ENCODE measurements at places on chromosomes 11 and 22. TPM values are rescaled to one million over a fixed set of nuclear protein-coding genes. Genes with fewer than 3 reads are reported as not detected.
A peak's percentile ranks its signal among the peaks of the same experiment; 100 is the strongest.

TEAD1 gene
- polyA plus RNA-seq: 48.6 TPM

DNA sequence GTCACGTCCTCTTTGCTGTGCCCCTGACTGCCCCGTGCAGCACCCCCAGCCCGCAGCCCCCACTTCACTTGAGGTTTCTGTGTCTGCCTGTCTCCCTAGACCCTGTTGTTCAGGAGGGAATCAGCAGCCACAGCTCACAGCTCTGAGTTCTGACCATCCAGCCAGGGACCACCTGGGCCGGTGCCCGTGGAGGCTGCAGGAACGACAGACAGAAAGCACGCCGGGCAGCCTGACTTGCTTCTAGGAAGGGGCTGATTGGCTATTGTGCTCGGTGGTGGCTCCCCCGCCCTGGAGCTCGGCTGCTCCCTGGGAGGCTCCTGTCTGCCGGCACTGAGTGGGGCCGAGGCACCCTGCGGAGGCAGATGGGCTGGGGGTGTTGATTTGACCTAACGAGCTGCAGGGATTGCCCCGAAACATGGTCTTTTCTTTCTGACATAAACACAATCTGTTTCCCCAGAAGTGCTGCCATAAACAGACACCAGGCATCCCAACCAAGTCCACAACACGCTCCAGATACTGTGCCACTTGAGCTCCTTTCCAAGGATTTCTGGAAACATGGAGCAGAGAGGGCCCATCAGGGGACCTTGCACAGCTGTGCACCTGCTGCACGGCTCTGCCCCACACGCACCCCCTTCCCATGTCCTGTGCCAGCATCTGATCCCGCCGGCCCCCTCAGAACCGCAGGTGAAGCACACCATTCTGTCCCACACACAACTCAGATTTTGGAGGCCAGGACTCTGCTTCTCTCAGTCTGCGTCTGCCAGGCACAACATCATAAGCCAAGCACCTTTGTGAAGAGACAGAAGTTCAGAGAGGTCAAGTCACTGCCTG lies 855.9 kb downstream of the TBC1D22A start:
- DNase-seq: no peak

MMP10 gene
- polyA plus RNA-seq: not detected

OR8G5 gene
- not detected for polyA plus RNA-seq

DNA sequence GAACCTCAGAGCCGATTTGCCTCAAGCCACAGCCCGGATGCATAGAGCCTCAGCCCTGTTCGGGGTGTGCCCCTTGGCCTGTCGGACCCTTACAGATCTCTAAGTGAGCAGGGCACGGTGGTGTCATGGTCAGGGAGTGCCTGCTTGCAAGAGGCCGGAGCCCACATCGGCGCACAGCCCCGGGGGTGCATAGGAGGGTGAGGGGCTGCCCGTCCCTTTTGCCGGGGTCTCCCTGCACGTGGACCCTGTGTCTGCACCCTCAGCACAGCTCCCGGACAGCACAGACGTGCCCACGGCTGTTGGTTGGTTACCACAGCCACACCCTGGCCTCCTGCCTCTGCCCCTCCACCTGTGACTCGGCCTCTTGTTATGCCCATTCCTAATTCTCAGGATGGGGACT lies 6.5 kb downstream of the RAB36 start:
- no peak for DNase-seq

GRCh38 chr11:67611165-67611564 lies 4.4 kb downstream of the NDUFV1 start:
- no peak for DNase-seq

MAJIN gene
- polyA plus RNA-seq: not detected

DNA sequence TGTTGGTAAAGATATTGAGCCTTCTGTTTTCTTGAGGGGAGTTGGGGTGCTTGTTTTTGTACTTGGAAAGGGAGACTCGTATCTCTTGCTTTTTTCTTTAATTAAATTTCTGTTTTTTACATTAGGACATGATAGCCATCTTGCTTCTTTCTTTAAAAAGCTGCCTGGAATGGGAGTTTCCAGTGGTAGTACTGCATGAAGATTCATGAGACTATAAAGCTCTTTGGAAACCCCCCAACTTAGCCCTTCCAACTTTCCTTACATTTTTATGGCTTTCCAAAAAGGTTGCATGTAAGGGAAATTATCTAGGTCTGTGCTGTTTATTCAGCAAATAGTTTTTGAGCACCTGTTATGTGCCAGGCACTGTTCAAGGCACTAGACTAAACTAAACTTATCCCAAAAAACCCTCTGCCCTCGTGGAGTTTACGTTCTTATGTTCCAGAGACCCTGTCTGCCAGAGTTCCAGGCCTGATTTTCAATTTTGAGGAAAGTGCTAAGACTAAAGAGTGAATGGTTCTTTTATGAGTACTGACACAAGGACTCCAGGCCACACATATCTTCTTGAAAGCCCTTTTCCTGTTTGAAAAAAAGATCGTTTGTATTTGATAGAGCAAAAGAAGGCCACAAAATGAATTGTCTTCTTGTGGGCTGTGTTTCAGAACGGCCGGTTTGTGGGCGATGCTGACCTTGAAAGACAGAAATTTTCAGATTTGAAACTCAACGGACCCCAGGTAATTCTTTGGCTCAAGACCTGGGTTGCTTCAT lies 31.9 kb downstream of the CTNND1 start:
- DNase-seq: no peak

BRSK2 gene
- polyA plus RNA-seq: 1.2 TPM

DNA sequence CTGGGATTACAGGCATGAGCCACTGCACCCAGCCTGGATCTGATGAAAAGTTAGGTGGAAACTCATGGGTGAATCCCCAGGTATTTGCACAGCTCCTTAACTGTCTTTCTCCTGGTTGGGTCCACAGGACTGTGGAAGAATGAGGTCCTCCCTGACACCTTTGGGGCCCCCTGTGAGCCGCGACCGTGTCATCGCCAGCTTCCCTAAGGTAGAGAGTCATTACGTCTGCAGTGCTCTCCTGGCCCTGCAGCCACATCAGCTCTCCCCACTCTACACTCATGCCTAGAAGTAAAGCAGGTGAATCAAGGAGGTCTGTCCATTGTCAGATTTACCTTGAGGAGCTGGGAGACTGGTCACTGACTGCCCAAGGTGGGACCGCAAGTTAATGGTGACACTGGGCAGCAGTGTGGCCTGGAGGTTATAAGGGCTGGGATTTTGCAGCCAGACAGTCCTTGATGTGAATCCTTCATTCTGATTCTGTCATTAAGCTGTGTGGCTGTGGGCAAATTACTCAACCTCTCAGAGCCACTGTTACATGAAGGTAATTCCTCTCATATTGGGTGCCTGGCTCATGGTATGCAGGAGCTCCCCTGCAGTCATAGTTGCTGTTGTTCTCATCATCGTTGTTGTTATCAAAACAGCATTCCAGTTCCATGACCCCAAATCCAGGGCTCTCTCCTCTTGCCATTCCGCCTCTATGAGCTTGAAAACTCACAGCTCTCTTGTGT lies 1.4 kb downstream of the RAB36 start:
- DNase-seq: no peak

DNA sequence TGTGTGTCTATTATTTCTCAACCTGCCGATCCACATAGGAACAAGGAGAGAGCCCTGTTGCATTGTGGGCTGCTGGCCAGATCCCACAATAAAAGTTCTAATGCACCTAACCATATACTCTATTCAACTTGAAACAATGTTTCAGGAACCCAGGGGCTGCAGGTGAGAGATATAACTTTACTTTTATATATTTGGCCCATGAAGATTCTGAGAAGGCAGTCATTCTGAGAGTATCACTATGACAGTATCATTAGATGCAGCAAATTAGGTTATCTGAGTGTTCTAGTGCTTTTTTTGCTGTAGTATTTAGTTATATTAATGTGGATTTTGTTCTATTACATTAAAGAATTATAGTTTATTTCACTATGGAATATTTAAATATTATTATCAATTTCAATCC lies 655.1 kb upstream of the ARHGAP42 start:
- DNase-seq: no peak

- peak; percentile 97 for DNase-seq
These were observed at the start of gene NDUFV1 for GRCh38 chr11:67606492-67607295. Gene NDUFV1, plus strand, starts transcription at chr11:67606936. Its CDS starts 69 bp downstream, at chr11:67607005.

- no peak for DNase-seq
These were observed 551.6 kb downstream of the METTL15 start for GRCh38 chr11:28659716-28660348.

FOSL1 gene
- 0.18 TPM for polyA plus RNA-seq

GRCh38 chr22:32202161-32202538 lies 2.7 kb downstream of the RFPL2 start:
- DNase-seq: no peak

DNA sequence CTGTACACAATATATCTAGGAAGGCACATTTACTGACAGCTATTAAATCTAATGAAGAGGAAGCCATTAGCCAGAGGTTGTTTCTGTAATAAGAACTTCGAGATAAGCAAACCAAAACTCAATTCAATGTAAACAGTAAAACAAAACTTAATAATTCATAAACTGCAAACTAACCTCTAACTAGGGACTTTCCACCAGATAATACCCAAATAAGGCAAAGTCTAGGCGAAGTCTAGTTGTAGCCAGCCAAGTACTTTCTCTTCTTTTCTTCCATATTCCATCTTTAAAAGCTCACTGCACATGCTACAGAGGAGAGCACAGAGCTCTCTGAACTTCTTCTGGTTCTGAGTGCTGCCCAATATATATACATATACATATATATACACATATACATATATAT lies 229.9 kb upstream of the ANO5 start:
- DNase-seq: no peak

DNA sequence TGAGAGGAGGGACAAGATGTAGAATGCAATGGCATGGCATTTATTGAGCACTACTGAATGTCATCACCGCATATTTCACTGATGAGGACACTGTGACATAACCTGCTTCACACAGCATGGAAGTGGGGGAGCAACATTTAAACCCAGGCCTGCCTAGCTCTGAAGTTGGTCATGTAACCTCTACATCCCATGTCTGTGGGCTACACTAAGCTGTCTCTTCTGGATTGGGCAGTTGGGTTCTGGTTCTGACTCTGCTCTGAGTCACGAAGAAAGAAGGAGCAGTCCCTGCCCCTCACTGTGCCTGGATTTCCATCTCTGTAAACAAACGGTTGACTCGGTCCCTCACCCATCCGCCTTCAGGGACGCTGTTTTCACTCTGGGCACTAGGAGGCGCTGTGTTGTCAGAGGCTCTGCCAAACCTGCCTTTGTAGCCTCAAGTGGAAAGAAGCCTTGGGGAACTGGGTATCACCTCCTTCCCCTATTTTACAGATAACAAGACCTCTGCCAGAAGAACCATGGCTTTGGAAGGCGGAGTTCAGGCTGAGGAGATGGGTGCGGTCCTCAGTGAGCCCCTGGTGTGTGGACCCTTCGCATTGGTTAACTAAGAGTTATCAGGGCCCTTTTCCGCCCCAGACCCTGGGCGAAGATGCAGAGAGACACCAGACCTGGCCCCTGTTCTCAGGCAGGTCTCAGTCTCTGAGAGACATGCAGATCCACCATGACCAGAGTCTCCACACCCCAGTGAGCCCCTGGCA lies 12.7 kb upstream of the ARHGEF17 start:
- no peak for DNase-seq

PAMR1 gene
- polyA plus RNA-seq: 12.6 TPM

DNA sequence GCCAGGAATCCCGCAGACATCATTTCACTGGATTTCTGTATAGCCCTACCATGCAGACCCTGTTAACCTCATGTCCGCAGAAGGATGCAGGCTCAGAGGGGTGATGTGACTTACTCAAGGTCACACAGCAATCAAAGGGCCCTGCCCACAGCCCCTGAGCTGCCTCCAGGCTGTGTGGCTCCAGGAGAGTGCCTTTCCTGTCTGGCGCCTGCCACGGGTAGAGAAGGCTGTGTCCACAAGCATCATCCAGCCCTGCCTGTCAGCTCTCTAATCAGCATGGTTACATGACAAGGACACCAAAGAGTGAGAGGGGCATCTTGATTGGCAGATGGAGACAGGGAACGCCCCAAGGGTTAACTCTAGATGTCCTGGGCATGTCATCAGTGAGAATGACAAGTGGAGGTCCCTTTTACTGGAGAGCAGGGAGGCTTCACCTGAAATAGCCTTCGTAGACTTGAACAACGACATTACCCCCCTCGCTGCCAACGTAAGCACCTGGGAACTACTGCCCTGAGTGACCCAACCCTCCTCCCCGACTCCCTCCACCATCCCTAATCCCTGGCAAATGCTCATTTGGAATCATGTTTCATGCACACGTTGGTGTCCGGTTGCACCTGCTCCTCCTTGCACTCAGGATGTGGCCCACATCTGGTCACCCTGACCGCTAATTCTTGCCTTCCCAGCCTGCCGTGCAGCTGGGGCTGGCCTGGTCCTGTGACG lies 6.9 kb downstream of the FGF19 start:
- no peak for DNase-seq

MN1 gene
- 17.5 TPM for polyA plus RNA-seq

DNA sequence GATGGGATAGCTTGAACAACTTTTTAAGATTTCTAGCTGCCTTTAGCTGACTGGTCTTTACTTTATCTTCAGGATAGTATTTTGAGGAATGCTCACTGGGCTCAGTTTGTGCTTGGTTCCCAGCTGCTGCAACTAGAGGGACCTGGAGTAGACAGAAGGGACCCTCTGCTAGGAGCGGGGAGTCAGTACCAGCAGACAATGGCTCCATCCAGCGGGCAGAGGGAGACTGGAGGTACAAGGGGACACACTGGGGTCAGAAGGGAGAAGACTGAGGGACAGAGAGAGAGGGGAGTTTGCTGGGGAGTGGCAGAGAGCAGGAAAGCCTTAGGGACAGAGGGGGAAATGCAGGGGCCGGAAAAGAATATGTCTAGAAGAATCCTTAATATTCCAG lies 22.0 kb upstream of the ACER3 start:
- DNase-seq: no peak

- DNase-seq: no peak
These were observed 4.2 kb downstream of the SIPA1 start for GRCh38 chr11:65642014-65642671.

GRCh38 chr11:116644941-116645305 lies 127.9 kb downstream of the BUD13 start:
- DNase-seq: no peak

APOL3 gene
- polyA plus RNA-seq: 9.6 TPM

OR52I1 gene
- polyA plus RNA-seq: not detected

GRCh38 chr11:26333906-26334305 lies 2.0 kb downstream of the ANO3 start:
- no peak for DNase-seq

PANX3 gene
- polyA plus RNA-seq: not detected

RAB36 gene
- polyA plus RNA-seq: 1.1 TPM

OR6T1 gene
- polyA plus RNA-seq: not detected

GRCh38 chr22:20401376-20402014 lies 7.5 kb downstream of the ZNF74 start:
- DNase-seq: no peak

Data from muscle of arm (tissue), 14 donors.